WTC11 (cell line): ENCODE measurements at places on chromosomes 1 and 21.

DNA sequence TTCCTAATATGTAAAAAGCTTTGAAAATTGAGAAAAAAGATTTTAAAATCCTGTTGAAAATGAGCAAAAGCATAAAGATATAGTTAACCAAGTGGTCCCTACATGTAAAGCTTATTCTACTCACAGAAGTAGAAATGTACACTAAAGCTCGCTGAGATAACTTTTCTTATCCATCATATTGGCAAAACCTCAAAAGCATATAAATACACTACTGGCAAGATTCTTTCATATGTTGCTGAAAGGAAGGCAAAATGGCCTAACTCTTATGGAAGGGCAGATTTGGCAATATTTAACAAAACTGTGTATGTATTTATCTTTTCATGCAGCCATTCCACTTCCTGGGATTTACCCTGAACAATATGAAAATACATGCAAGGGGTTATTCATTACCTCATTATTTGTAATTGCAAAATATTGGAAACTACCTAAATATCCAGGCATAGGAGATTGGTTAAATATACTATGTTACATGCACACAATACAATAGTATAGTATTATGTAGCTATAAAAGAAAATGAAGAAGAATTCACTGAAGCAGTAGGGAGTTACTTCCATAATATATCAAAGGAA is 43.2 kb upstream of the LYPLAL1 start:
- no peak for DNase-seq

- no peak for DNase-seq
Measured at GRCh38 chr1:196403803-196404690, 204.2 kb downstream of the KCNT2 start.

DNA sequence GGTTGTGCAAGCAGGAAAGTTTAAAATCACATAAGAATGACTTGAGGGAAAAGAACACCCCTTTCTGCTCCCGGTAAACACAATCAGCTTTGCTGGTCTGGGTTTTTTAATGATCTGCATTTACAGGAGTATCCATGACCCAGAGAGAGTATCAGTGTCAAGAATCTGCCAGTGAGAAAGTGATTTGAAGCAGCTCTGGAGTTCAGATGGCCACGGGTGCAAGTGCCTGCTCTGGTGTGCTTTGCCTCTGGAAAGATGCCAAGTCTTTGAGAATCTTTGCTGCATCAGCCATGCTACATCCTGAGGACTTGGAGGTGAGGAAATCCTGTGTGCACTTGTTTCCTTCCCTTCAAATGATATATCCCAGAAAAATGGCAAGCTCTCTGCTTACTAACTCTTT is 18.6 kb upstream of the MYSM1 start:
- no peak for DNase-seq

GRCh38 chr1:75952016-75952415 is 19.8 kb upstream of the ASB17 start:
- DNase-seq, result no peak

- DNase-seq, result no peak
Measured at GRCh38 chr1:203536980-203537455, 43.1 kb downstream of the OPTC start.

DNA sequence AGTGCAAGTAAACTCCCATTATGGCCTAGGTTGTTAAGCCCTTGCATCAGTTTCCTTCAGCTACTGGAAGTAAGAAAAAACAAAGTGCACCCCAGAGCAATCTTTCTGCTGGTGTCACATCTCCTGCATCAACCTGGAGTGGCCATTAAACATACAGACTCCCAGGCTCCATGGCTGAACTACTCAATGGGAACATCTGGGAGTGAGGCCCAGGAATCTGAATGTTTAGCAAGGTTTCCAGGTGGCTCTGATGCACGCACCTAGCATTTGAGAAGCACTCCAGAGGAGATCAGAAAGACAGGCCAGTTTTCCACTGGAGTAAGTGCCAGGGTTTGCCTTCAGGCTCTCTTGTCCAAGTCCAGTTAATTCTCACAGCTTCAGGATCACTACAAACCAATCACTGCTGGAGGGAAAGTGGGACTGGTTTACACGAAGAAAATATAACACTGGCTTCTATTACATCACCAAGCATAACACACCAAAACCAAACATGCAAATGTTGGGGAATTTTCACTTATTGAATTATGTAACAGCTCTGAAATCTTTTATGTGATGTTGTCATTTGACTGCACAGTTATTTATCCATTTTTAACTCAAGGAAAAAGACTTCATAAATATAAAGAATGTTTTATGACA is 22.3 kb upstream of the ABCA4 start:
- DNase-seq, result no peak

DNA sequence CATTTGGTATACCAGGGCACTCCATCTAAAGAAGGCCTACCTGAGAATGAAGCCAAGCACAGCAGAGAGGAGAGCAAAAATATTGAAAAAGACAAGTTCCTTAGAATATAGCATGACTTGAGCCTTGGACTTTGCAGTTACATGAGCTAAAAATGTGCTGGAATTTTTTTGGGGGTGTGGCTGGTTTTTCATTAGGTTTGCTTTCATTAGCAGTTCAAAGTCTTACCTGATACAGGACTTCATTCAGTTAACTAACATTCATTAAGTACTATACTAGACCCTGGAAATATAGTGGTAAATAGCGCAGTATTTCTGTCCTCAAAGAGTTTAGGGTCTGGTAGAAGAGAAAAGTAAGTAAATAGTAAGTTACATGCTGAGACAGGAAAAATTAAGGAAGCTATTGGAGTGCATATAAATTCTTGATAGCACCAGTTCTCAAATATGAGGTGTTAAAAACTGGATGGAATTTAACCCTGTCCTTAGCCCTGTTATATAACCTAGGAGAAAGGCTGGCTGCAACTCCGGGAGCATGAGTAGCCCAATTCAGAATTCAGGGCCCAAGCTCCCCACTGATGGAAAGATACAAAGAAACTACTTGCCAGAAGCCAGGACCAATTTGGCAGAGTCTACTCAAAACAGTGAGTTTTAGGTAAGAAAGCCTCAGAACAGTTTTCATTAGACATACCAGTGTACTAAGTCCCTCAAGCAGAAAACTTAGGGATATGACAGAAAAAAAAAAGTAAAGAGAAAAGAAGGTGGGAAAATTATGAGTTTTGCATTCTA is 3.1 kb upstream of the DOCK7 start:
- DNase-seq, result no peak

- no peak for DNase-seq
Measured at GRCh38 chr1:218259800-218260199, 25.3 kb upstream of the RRP15 start.

DNA sequence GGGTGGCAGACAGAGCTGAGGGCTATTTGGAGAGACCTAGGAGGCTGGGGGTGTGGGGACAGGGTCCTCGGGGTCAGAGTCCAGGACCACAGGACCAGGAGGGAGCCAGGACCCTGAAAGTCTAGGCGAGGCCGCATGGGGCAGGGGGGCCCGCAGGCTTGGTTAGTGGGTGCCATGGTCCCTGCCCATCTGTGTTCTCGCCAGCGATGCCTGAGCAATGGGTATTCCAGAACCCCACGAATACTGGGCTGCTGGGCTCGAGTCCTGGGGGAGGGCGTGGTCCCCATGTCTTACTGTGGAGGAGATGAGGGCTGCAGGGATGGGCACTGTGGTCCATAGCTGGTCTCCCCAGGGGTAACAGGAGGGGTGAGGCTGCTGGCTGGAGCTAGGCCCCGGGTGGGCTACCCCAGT is 2.0 kb downstream of the KRTAP10-6 start:
- DNase-seq, result no peak

- peak; percentile 92 for DNase-seq
Measured at GRCh38 chr1:177181631-177182291, 11.0 kb downstream of the BRINP2 start.

DNA sequence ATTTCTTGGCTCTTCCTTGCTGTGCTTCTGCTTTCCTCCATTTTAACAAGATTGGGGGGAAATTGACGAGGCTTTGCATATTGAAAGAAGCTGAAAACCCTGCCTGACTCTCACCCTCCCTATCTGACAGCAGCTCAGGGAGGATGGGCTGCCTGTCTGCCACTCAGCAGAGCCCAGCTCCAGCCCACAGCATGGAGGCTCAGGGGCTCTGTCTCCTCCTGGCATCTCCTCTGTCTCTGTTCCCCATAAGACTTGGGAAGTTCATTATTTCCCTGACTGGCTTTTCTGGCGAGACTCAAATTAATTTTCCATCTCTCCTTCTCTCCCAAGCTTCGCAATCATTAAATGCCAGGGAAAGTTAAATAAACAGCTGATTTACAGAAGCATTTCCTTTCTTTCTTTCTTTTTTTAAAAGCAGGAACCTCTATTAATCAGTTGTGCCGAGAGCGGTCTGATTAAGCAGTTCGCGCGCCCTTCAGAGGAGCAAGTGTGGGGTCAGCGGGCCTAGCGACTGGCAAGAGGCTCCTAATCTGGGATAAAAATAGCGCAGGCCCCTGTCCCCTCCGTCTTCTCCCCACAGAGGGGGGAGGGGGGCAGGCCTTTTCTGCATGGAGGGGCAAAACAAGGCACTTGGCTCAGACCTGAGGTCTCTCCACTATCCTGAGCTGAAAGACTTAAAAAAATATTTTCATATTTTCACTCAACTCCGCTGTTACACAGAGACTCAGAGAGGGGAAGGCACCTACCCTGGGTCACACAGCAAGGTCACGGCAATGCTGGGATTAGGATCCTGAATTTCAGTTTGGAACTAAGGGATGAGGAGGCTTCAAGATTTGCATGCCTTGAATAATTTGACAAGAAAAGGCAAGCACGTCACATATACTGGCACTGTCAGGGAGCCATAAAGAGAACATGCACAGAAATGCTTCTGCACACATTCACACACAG is 170.4 kb downstream of the ACTL8 start:
- no peak for DNase-seq

- no peak for DNase-seq
Measured at GRCh38 chr21:45901061-45901690, 80.4 kb upstream of the COL6A1 start.

- no peak for DNase-seq
Measured at GRCh38 chr1:18882486-18882885, 19.9 kb downstream of the ALDH4A1 start.

DNA sequence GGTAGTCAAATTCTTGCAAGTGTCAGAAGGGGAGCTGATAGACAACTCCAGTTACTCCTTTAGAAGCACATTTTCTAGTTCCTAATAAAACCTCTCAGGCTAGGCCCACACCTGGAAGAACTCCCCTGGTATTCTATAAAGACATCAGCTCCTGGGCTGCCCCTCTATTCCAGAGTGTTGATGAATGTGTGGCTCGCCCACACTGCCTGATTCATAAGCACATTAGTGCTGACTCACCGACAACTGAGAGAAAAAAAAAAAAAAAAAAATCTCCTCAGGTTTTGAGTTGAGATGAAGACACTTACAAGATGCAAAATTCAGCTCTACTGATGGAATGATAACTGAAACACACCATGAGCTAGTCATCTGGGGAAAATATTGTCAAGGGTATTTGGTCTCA is 188.1 kb downstream of the TNR start:
- DNase-seq, result no peak

- DNase-seq, result no peak
Measured at GRCh38 chr1:52057876-52058415, 1.9 kb downstream of the BTF3L4 start.

- no peak for DNase-seq
Measured at GRCh38 chr1:205003358-205004131, 39.5 kb upstream of the CNTN2 start.

GRCh38 chr21:29477347-29477746 is 178.6 kb downstream of the BACH1 start:
- no peak for DNase-seq

DNA sequence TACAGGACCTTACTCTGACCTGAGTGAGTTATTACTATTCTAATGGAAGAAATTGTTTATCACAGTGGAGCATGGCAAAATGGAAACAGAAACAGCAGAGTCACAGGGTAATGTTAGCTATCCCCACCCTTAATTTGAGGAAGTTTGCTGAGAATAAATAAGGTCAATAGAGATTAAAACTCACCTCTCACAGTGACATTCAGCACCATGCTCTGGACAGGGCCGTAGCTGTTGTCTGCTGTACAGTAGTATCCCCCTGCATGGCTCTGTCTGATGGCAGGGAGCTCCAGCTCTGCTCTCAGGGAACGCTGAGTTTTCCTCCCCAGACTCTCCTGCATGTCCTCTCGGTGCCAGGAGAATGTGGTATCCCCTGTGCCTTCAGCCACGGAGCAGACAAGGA is 11.9 kb downstream of the FCRL4 start:
- no peak for DNase-seq

DNA sequence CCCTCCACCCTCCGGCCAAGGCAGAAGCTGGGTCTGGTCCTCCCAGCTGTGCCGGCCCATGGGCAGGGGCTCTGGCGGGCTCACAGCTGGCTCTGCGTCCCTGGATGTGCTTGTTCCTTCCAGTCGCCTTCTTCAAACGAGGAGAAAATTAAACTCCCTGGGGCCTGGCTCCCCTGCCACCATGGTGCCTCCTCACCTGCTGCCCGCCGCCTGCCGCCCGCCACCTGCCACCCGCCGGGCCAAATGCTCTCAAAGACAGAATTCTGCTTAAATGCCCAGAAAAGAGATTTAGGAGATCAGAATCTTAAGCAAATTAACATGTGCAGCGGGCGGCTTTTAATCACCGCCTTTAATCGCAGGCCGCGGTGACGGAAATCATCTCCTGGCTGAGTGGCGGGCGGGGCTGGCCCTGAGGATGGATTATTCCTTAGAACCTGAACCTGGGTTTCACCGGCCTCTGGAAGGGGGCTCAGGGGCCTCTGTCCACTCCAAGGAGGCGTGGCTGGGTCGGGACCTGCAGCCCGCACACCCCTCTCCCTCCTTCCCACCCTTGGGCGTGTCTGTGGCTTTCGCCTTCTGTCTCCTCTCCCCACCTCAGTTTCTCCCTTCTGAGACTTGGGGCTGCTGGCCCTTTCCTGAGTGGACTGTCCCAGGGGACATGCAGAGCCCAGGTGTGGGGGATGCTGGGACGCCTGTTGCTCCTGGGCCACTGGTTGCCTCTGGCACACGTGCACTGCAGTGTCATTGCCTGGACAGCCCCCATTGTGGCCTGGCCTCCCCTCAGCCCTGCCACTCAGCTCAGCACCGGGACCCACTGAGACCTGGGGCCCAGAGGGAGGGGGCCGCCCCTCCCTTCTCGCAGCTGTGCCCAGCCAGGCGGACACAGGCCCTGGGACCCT is 10.5 kb upstream of the PLCH2 start:
- DNase-seq, result no peak

DNA sequence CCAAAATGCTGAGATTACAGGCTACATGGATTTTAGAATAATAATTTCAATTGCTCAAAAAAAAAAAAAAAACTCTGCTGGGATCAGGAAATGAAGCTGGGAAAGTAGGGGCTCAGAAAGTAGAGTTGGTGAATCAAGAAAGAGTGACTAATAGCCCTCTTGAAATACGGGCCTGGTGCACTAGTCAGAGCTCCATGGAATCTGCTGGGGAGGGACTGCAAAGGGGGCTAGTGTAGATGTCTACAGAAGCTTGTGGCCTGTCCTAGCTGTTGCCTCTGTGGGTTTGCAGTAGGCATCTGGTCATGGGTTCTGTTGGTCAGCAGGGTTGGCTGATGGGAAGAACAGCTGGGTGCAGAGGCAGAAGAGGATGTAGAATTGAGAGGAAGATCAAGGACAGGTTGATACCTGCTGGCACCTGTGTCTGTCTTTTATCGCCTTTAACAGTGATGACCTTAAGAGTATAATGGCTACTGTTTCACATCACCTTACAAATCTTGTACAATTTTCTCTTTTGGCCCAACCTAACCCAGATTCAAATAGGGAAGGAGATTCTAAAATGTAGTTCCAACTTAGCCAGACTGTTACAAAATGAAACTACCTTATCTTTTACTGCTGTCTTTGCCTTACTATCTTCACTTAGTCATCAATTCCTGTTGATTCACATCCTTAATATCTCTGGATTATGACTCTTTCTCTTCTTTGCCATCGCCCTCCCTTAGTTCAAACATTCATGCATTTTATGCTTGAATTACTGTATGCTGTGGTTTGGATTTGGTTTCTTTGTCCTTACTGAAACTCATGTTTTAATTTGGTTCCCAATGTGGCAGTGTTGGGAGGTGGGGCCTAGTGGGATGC is 126.2 kb downstream of the GIPC2 start:
- no peak for DNase-seq
